ENCODE measurements at places on chromosomes 13 and 19. TPM values are rescaled to one million over a fixed set of nuclear protein-coding genes. Genes with fewer than 3 reads are reported as not detected.

ZNF507 gene
- total RNA-seq: 13.0 TPM

MYH14 gene
- total RNA-seq: 6.7 TPM

DNA sequence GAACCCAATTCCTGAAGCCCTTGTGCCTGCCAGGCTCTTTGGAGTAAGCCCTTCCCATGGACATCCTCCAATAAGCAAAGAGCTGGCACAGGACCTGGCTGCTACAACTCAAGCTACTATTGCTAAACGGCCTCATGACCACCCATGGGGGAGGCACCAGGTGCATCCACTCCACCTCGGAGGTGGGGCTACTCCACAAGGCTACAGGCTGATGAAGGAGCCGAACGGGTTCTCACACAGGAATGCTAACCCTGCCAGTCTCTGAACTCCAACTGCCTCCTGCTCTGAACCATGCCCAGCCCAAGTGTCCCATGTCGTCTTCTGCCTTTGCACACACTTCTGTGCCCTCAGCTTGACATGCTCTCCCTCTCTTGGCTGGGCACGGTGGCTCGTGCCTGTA lies 10.0 kb downstream of the SYMPK start:
- no peaks in the 10 kb centered on the region for H3K36me3 ChIP-seq
- no peaks in the 10 kb centered on the region for H3K4me1 ChIP-seq
- no peak for DNase-seq
- no peak overlapping the region for H3K4me3 ChIP-seq

- H3K4me3 ChIP-seq: no peak overlapping the region
- no peaks in the 10 kb centered on the region for H3K36me3 ChIP-seq
- no peak for DNase-seq
- no peaks in the 10 kb centered on the region for H3K27me3 ChIP-seq
Measured at GRCh38 chr19:48633148-48634035, 3.8 kb downstream of the DBP start.

DNA sequence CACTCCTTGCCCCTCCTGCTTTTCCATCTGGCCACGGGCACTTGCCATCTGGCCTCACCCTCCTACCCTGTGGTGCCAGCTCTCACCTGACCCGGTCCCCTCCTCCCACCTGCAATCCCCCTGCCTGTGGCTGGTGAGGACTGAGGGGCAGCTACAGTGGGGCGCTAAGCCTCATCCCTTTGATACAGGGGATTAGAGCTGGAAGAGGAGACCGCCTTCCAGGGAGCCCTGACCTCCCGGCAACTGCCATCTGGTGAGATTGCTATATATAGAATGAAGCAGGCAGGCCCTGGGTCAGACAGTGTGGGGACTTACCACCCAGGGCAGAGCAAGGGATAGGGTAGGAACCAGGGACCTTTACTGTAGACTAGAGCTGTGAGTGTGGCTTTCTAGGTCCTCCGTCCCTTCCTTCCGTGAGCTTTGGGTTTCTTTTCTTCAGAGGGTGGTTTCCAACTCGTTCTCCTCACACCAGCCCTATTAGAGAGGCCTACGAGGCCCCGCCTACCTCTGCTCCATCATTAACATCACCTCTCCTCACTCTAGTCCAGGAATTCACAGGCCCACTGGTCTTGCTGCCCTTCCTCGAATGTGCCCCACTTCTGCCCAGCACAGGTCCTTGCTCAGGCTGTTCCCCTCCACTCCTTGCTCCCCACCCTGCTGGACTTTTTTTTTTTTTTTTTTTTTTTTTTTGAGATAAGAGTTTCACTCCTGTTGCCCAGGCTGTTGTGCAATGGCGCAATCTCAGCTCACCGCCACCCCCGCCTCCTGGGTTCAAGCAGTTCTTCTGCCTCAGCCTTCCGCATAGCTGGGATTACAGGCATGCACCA lies 7.7 kb downstream of the KASH5 start:
- no peaks in the 10 kb centered on the region for H3K27me3 ChIP-seq
- no peak overlapping the region for H3K27ac ChIP-seq
- peaks cover 28% of the 10 kb centered on the region for H3K4me1 ChIP-seq
- no peak overlapping the region for H3K4me3 ChIP-seq
- peak; percentile 63 for DNase-seq

GRCh38 chr13:51311957-51312520 lies 27.5 kb upstream of the SERPINE3 start:
- H3K36me3 ChIP-seq: no peaks in the 10 kb centered on the region
- H3K27ac ChIP-seq: peak overlapping the region; percentile 97
- peaks cover 79% of the 10 kb centered on the region for H3K4me1 ChIP-seq
